ENCODE measurements at places on chromosomes 13 and 19. TPM values are rescaled to one million over a fixed set of nuclear protein-coding genes. Genes with fewer than 3 reads are reported as not detected.

- H3K4me1 ChIP-seq = no peaks in the 10 kb centered on the region
- no peak for DNase-seq
- H3K36me3 ChIP-seq = no peaks in the 10 kb centered on the region
- H3K4me3 ChIP-seq = no peak overlapping the region
Measured at GRCh38 chr13:23865026-23865425, 24.2 kb downstream of the MIPEP start.

DNA sequence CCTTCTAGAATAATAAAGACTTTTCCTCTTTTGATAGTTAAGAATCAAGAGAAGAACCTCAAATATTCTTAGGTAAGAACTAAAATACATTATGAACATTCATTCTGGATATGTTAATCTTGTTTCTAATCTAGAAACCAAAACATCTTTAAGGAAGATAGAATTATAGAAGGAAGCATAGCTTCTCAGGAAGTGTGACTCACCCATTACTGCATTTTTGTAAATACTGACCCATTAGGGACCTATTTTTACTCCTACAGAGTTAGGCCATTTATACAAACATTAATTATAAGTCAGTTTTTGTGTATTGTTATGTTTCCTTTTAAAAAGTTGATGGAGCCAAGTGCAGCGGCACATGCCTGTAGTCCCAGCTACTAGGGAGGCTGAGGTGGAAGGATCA lies 147.1 kb downstream of the NUFIP1 start:
- no peak overlapping the region for H3K27ac ChIP-seq
- no peak for DNase-seq
- H3K4me3 ChIP-seq = no peak overlapping the region
- no peaks in the 10 kb centered on the region for H3K27me3 ChIP-seq

DNA sequence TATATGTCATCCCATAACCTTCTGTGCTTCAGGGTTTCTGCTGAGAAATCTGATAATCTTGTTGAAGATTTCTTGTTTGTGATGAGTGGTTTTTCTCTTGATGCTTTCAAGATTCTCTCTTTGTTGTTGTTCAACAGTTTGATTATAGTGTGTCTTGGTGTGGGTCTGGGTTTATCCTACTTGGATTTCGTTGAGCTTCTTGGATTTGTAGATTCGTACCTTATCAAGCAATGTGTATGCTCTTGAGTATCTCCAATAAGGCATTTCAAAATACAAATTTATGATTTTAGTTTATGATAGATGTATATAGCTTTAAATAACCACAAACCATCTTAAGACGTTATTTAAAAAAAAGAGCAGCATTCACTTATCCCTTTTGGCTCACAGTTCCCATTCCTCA lies 57.5 kb downstream of the URI1 start:
- no peaks in the 10 kb centered on the region for H3K27me3 ChIP-seq
- peaks cover 22% of the 10 kb centered on the region for H3K4me1 ChIP-seq
- no peak overlapping the region for H3K4me3 ChIP-seq
- H3K36me3 ChIP-seq = no peaks in the 10 kb centered on the region
- DNase-seq = no peak

DNA sequence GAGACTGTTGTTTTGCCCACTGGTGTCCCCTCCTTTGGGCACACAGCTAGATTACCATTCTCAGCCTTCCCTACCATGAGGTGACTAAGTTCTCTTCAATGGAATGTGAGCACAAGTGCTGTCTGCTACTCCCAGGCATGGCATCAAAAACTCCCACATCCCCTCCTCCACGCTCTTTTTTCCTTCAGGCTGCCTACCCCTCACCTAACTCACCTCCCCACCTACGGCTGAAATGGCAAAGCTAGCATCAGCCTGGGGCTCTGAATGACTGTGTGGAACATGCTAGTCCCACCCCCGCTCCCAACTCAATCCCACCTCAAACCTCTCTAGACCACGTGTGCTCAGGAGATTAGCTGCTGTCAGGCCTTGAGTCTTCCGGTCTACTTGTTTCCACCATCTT lies 512.2 kb downstream of the DIAPH3 start:
- no peaks in the 10 kb centered on the region for H3K27me3 ChIP-seq
- no peak for DNase-seq
- no peak overlapping the region for H3K4me3 ChIP-seq
- H3K4me1 ChIP-seq = no peaks in the 10 kb centered on the region
- no peaks in the 10 kb centered on the region for H3K36me3 ChIP-seq

GRCh38 chr13:53807251-53807834 lies 778.7 kb downstream of the OLFM4 start:
- DNase-seq = no peak
- no peak overlapping the region for H3K27ac ChIP-seq
- no peaks in the 10 kb centered on the region for H3K36me3 ChIP-seq
- no peaks in the 10 kb centered on the region for H3K27me3 ChIP-seq

- no peak overlapping the region for H3K4me3 ChIP-seq
- no peaks in the 10 kb centered on the region for H3K36me3 ChIP-seq
- H3K27ac ChIP-seq = no peak overlapping the region
- no peaks in the 10 kb centered on the region for H3K27me3 ChIP-seq
- no peak for DNase-seq
Measured at GRCh38 chr19:21574607-21575006, 69.2 kb downstream of the ZNF429 start.

DNA sequence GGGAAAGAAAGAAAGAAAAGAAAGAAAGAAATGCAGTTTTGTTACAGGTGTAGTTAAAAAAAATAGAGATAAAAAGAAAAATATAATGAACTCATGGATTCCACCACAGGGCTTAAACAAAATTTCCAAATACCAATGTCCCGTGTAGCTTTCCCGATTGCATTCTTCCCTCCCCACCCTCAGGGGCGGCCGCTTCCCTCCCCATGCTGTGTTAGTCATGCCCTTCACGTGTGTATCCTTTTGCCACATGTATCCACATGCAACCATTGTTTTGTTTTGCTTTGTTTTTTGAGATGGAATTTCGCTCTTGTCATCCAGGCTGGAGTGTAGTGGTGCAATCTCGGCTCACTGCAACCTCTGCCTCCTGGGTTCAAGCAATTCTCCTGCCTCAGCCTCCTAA lies 3.6 kb upstream of the KMT5C start:
- H3K27me3 ChIP-seq = no peaks in the 10 kb centered on the region
- H3K4me1 ChIP-seq = peaks cover 18% of the 10 kb centered on the region
- H3K27ac ChIP-seq = no peak overlapping the region
- no peaks in the 10 kb centered on the region for H3K36me3 ChIP-seq
- H3K4me3 ChIP-seq = no peak overlapping the region

DNA sequence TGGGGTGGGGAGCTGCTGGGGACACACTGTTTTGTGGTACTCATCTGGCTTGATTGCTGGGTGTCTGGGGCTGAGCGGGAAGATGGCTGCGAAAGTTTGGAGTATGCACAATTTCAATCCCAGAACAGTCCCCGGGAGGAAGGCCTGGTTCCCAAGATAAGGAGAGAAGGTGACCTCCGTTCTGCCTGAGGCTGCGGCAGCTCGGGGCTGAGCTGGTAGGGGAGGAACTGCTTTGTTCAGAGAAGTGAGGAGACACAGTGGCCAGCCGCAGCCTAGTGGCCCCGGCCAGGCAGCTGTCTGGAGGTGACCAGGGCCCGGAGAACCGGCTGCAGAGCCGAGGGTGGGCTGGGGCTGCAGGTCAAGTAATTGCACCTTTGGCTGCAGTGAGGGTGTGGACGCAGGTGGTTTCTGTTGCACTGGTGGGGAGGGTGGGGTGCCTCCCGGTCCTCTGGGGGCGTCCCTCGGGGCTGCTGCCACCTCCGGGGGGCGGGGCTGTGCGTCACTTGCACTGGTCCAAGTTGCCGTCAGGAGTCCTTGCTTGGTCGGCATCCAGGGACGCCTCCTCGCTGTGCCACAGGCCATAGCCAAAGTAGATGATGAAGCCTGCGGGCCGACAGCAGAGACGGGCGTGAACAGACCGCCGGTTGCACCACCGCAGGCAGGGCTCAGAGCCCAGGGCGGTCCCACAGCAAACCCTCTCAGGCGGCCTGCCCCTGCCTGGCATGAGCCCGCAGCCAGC lies 81.3 kb downstream of the SLC7A1 start:
- DNase-seq = no peak
- no peak overlapping the region for H3K4me3 ChIP-seq
- H3K27me3 ChIP-seq = no peaks in the 10 kb centered on the region
- H3K36me3 ChIP-seq = peaks cover 25% of the 10 kb centered on the region
- no peak overlapping the region for H3K27ac ChIP-seq

- no peak overlapping the region for H3K27ac ChIP-seq
- no peaks in the 10 kb centered on the region for H3K4me1 ChIP-seq
- H3K36me3 ChIP-seq = no peaks in the 10 kb centered on the region
- no peaks in the 10 kb centered on the region for H3K27me3 ChIP-seq
- H3K4me3 ChIP-seq = no peak overlapping the region
- no peak for DNase-seq
Measured at GRCh38 chr13:42707048-42707447, 74.3 kb upstream of the FAM216B start.

GRCh38 chr13:35886332-35887114 lies 244.7 kb downstream of the DCLK1 start:
- no peak overlapping the region for H3K27ac ChIP-seq
- no peaks in the 10 kb centered on the region for H3K4me1 ChIP-seq

- H3K27me3 ChIP-seq = no peaks in the 10 kb centered on the region
- H3K27ac ChIP-seq = no peak overlapping the region
- H3K36me3 ChIP-seq = no peaks in the 10 kb centered on the region
- H3K4me1 ChIP-seq = no peaks in the 10 kb centered on the region
- DNase-seq = no peak
- no peak overlapping the region for H3K4me3 ChIP-seq
Measured at GRCh38 chr13:61734683-61735082, 319.0 kb upstream of the PCDH20 start.

DNA sequence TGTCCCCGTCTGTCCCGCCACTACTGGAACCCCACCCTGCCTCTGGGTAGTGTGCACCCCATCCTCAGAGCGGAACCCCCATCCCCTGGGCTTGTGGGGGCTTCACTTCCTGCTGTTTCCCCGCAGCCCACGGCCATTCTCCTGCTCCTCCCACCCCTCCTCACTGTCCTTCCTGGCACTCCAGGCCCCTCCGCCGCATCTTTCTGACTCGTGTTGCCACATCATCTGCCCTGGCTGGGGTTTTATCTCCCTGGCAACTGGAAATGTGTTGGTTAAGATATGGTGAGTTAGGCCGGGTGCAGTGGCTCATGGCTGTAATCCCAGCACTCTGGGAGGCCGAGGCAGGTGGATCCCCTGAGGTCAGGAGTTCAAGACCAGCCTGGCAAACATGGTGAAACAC lies 37.3 kb downstream of the KDM4B start:
- H3K4me1 ChIP-seq = no peaks in the 10 kb centered on the region
- no peak overlapping the region for H3K27ac ChIP-seq
- no peak for DNase-seq
- H3K36me3 ChIP-seq = no peaks in the 10 kb centered on the region
- no peaks in the 10 kb centered on the region for H3K27me3 ChIP-seq

DNA sequence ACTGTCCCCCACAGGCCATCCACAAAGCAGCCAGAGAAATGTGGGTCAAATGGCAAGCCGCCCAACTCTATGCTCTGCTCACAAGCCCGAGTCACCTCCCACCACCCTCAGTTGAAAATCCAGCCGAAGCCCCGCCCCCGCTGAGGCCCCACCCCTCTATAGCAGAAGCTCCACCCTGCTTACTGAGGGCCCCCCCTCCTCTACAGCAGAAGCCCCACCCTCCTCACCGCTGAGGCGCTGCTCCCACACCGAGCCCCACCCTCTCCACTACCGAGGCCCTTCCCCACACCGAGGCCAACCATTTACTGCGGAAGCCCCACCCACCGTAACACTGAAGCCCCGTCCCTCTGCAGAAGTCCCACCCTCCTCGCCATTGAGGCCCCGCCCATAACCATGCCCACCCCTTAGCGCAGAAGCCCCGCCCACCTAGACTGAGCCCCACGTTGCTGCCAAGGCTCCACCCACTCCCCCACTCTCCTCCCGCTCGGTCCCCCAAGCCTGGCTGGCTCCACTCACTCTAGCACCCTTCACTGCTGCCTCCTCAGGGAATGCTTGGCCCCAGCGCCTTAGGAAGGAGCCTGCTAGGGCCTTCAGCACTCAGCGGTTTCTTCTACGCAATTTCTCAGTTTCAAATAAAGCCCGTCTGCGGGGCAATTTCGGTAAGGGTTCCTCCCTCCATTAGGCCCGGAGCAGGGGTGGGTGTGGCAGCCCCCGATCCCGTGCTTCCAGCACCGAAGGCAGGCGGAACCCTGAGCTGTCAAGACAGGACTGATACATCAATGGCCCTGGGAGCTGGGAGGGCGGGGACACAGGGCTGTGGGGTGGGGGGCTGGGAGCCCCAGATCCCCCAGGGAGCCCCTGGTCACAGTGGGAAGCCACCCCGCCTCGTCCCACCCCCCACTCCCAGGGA lies 9.0 kb upstream of the MYDGF start:
- H3K27me3 ChIP-seq = no peaks in the 10 kb centered on the region
- H3K4me3 ChIP-seq = no peak overlapping the region
- no peak overlapping the region for H3K27ac ChIP-seq

GRCh38 chr13:37109051-37109678 lies 3.7 kb upstream of the CSNK1A1L start:
- H3K27me3 ChIP-seq = no peaks in the 10 kb centered on the region
- H3K4me1 ChIP-seq = no peaks in the 10 kb centered on the region
- no peak overlapping the region for H3K4me3 ChIP-seq
- no peaks in the 10 kb centered on the region for H3K36me3 ChIP-seq
- no peak overlapping the region for H3K27ac ChIP-seq

GRCh38 chr19:19554074-19555023 lies 16.3 kb downstream of the CILP2 start:
- H3K27me3 ChIP-seq = no peaks in the 10 kb centered on the region
- H3K27ac ChIP-seq = no peak overlapping the region
- H3K4me1 ChIP-seq = peaks cover 6% of the 10 kb centered on the region
- H3K36me3 ChIP-seq = no peaks in the 10 kb centered on the region
- no peak overlapping the region for H3K4me3 ChIP-seq

- no peaks in the 10 kb centered on the region for H3K27me3 ChIP-seq
- H3K4me1 ChIP-seq = peaks cover 87% of the 10 kb centered on the region
- H3K36me3 ChIP-seq = no peaks in the 10 kb centered on the region
- H3K4me3 ChIP-seq = peak overlapping the region; percentile 64
Measured at GRCh38 chr19:18421371-18421959, 2.3 kb downstream of the SSBP4 start.

- no peaks in the 10 kb centered on the region for H3K4me1 ChIP-seq
- H3K4me3 ChIP-seq = no peak overlapping the region
- H3K27ac ChIP-seq = no peak overlapping the region
- H3K27me3 ChIP-seq = no peaks in the 10 kb centered on the region
- no peak for DNase-seq
Measured at GRCh38 chr19:32878988-32879387, 9.4 kb upstream of the SLC7A9 start.

GRCh38 chr13:21826214-21827015 lies 155.5 kb downstream of the FGF9 start:
- H3K4me3 ChIP-seq = no peak overlapping the region
- no peaks in the 10 kb centered on the region for H3K36me3 ChIP-seq
- no peaks in the 10 kb centered on the region for H3K27me3 ChIP-seq
- no peak overlapping the region for H3K27ac ChIP-seq

DOCK6 gene
- not detected for polyA plus RNA-seq

LILRA1 gene
- not detected for polyA plus RNA-seq

ZNF610 gene
- polyA plus RNA-seq = 1.1 TPM

STAP2 gene
- 2.6 TPM for polyA plus RNA-seq

LGALS14 gene
- 1.0 TPM for polyA plus RNA-seq

RFX1 gene
- polyA plus RNA-seq = not detected

CPB2 gene
- polyA plus RNA-seq = not detected

KCNN4 gene
- 10.5 TPM for polyA plus RNA-seq

GPC5 gene
- not detected for polyA plus RNA-seq

ARHGAP45 gene
- polyA plus RNA-seq = 501 TPM

C19orf81 gene
- polyA plus RNA-seq = not detected

ITPKC gene
- 7.2 TPM for polyA plus RNA-seq

Measured in CD4-positive, alpha-beta memory T cell (primary cell).